Myometrial cell (primary cell): ENCODE measurements at places on chromosomes 1 and 21. TPM values are rescaled to one million over a fixed set of nuclear protein-coding genes. Genes with fewer than 3 reads are reported as not detected.

Gene TRAF3IP3
- not detected in 2 replicates for total RNA-seq

Gene PROK1
- not detected in 2 replicates for total RNA-seq

Gene OR2L8
- not detected in 2 replicates for total RNA-seq

Gene SMIM1
- total RNA-seq, result 1.7 and 7.6 TPM in 2 replicates

Gene SPRR2B
- total RNA-seq, result not detected in 2 replicates

Gene SELE
- not detected in 2 replicates for total RNA-seq

Gene ASCL5
- total RNA-seq, result not detected in 2 replicates

Gene TP73
- 0.53 TPM in 1 of 2 replicates, not detected in the other for total RNA-seq

Gene GBP7
- not detected in 2 replicates for total RNA-seq

Gene EPHA10
- total RNA-seq, result not detected in 2 replicates

Gene ERG
- total RNA-seq, result not detected in 2 replicates

Gene AIM2
- total RNA-seq, result 2.8 and 2.9 TPM in 2 replicates

Gene PADI1
- 1.9 TPM in 1 of 2 replicates, not detected in the other for total RNA-seq

Gene CELA2B
- not detected in 2 replicates for total RNA-seq

Gene CCDC30
- total RNA-seq, result 0.29 and 0.71 TPM in 2 replicates

Gene SCNM1
- total RNA-seq, result 18.6 and 29.1 TPM in 2 replicates

Gene PGLYRP3
- not detected in 2 replicates for total RNA-seq

Gene ZNF684
- total RNA-seq, result 0.86 and 6.6 TPM in 2 replicates

Gene RHD
- not detected in 2 replicates for total RNA-seq

Gene DIRAS3
- 13.3 and 16.4 TPM in 2 replicates for total RNA-seq

Gene PLA2G2A
- not detected in 2 replicates for total RNA-seq

Gene TENT5C
- total RNA-seq, result under 0.01 and 0.35 TPM in 2 replicates

Gene NPL
- 1.4 and 19.9 TPM in 2 replicates for total RNA-seq

Gene VASH2
- under 0.01 TPM in 1 of 2 replicates, not detected in the other for total RNA-seq

Gene CYP4A22
- total RNA-seq, result not detected in 2 replicates

Gene ZNF124
- total RNA-seq, result 8.1 and 12.2 TPM in 2 replicates

Gene CFAP45
- total RNA-seq, result 1.2 TPM in 1 of 2 replicates, not detected in the other

Gene EXOSC10
- total RNA-seq, result 34.9 and 54.8 TPM in 2 replicates

Gene DCST2
- total RNA-seq, result 0.18 and 0.29 TPM in 2 replicates

Gene GPR52
- not detected in 2 replicates for total RNA-seq

Gene SDF4
- 216 and 244 TPM in 2 replicates for total RNA-seq

Gene ADAMTS4
- total RNA-seq, result 9.5 and 14.5 TPM in 2 replicates

Gene PIGK
- 35.8 and 41.5 TPM in 2 replicates for total RNA-seq

Gene BCL2L15
- total RNA-seq, result not detected in 2 replicates

Gene OPTC
- total RNA-seq, result not detected in 2 replicates

Gene NLRP3
- 0.18 TPM in 1 of 2 replicates, not detected in the other for total RNA-seq

Gene TMIGD3
- total RNA-seq, result not detected in 2 replicates

Gene LCE1D
- not detected in 2 replicates for total RNA-seq

Gene DNASE2B
- total RNA-seq, result 0.18 TPM in 1 of 2 replicates, not detected in the other

Gene FCN3
- total RNA-seq, result not detected in 2 replicates
